CD4-positive, alpha-beta T cell treated with Interleukin-17A for 4 hours (primary cell): ENCODE measurements at places on chromosomes 7 and 10.

DNA sequence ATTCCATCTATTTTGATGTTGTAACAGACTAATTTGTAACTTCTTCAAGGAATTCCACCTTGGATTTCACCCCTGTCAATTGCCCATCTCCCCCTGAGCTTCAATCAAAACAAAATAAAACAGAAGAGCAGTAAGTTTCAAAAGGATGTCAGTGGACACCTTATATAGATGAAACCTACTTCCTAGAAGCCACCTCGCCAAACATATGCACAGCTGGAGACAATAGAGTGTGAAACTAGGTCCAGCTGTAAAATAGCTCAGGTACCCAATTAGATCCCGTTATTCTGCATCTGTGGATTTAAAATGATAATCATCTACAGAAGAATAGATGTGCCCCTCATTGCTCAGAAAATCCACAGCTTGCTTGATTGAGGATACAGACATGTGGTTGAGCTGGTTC is 598.6 kb downstream of the SH2D4B start:
- DNase-seq = no peak

DNA sequence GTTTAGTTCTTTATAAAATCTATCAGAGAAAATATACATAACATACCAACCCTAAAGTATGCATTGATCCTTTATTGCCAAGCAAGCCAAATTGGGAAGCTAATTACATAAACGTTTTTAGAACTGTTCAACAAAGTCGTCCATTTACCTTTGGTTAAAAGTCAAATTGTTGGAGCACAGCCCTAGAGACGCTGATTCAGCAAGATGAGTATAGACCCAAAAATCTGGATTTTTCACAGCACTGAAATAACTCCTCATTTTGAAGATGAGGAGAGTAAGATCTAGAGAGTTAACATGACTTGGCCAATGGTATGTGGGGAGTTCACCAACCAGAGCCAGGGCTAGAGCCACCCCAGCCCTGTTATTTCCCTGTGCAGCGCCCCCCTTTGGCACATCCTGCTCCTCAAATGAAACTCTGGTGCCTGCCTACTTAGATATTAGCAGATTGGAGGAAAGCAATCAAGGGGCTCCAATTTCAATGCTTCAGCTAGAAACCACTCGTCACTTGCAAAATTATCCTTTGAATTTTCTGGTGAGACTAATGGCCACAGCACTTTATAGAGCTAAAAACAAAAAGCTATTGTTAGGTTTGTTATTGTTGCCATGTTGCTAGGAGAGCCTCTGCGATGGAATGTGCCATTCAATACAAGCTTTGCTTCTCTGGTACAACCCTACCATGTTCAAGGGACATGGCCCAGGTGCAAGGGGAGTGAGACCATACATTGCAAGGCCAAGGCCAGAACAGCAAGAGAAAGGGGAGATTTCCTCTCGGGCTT is 132.6 kb upstream of the ZEB1 start:
- no peak for DNase-seq

DNA sequence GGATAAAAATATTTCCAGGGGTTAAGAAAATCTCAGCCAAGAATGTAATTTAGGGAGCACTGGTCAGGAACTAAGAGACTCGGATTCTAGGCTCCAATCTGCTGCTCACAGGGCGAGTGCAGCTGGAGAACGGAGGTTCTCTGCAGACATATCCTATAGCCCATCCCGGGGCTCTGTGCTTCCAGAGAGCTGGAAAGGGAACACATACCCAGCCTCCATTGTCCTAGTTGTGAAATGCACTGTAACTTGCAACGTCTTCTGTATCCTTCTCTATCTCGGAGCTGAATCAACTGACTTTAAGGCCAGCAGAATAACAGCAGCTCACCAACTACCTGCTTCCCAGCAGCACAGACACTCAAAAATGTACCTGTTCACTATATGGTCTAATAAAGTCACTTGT is 351.1 kb upstream of the MYO3A start:
- DNase-seq = no peak

GRCh38 chr10:33352175-33352574 is 17.7 kb upstream of the NRP1 start:
- no peak for DNase-seq

GRCh38 chr10:127079392-127079791 is 117.0 kb downstream of the INSYN2A start:
- no peak for DNase-seq

DNA sequence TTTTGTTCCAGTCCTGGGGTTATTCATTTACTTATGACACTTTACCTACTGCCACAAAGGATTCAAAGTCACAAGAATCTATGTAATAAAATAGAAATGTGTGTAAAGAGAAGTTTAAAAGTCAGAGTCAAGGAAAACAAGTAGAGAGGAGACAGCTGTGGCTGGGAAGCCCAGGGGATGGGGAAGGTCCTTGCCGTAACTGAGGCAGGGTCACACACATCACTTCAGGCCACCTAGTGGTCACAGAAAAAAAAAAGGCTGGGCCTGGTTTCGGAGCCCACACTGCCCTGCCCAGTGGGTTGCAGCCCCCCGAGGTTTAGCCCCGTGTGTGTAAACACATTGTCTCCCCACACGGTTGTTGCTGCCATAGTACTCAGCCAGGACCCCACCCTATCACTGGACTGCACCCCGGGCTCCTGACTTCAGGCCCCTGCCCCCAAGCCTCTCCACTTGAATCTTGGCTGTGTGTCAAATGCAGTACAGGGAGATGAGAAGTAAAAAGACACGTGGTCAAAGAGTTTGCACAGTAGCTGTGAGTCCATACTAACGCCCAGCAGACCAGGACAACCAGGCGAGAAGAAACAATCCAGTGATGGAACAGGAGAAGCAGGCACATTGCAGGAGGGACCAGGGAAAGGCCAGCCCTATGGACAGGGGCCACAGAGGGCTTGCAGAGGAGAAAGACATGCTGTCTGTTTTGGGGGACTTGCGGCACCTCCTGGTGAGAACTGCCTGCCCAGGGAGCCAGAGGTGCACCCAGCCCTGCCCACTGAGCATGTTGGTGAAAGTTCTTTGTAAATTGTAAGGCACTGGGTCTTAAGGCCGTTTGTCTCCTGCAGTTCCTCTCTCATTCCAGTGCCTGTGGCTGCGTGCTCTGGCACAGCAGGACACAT is 91.4 kb upstream of the MACROH2A2 start:
- DNase-seq = no peak

DNA sequence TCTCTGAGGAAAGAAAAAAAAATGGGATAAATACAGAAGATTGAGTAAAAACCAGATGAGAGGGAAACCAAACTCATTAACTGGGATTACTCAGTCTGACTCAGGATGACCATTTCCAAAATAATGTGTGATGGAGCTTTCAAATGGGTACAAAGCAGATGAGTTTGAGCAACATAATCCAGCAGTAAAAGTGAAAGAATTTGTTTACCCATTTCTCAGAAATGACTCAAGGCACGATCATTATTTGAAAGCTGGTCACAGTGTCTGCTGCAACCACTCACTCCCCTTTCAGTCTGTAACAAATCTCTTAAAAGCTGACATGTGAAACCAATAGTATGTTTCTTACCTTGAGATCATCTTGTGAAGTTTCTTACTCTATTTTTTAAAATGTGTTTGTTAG is 104.7 kb upstream of the KLF14 start:
- DNase-seq = no peak

- no peak for DNase-seq
Measured at GRCh38 chr10:86708783-86709380, 40.6 kb downstream of the LDB3 start.

- no peak for DNase-seq
Measured at GRCh38 chr7:47724335-47724982, 142.5 kb upstream of the TNS3 start.

GRCh38 chr7:103592844-103593243 is 146.8 kb upstream of the SLC26A5 start:
- no peak for DNase-seq

DNA sequence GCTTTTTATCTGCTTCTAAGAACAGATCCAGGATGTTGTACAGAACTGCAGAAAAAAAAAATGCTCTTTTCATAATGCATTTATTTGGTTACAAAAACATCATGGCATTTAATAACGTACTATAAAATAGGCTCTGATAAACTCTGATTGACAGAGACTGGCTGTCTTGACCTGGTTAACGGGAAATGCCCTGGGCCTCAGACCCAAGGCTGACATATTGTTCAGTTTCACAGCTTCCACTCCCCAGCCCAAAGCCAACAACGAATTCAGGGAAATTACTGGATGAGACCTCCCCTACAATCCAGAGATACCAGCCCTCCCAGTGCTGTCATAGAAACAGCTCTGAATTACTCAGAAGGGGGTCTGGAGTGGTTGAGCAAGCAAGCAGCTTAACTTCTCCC is 260.1 kb downstream of the CREB5 start:
- no peak for DNase-seq

GRCh38 chr7:1081931-1082401 is 5.9 kb upstream of the GPER1 start:
- DNase-seq = no peak

DNA sequence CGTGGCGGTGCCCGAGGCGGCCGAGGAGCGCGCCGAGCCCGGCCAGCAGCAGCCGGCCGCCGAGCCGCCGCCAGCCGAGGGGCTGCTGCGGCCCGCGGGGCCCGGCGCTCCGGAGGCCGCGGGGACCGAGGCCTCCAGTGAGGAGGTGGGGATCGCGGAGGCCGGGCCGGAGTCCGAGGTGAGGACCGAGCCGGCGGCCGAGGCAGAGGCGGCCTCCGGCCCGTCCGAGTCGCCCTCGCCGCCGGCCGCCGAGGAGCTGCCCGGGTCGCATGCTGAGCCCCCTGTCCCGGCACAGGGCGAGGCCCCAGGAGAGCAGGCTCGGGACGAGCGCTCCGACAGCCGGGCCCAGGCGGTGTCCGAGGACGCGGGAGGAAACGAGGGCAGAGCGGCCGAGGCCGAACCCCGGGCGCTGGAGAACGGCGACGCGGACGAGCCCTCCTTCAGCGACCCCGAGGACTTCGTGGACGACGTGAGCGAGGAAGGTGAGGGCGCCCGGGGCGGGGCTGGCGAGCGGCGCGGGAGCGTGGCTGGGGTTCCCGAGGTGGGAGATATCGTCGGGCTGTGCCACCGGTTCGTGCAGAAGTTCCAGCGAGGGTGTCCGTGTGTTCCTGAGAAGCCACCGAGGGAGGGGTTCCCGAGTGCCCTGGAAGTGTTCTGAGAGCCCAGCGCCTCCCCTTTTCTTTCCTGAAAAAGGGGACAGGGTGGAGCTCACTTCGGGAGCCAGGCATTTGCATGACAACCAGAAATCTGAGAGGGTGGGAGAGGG is 495 bp downstream of the EIF3B start:
- no peak for DNase-seq

DNA sequence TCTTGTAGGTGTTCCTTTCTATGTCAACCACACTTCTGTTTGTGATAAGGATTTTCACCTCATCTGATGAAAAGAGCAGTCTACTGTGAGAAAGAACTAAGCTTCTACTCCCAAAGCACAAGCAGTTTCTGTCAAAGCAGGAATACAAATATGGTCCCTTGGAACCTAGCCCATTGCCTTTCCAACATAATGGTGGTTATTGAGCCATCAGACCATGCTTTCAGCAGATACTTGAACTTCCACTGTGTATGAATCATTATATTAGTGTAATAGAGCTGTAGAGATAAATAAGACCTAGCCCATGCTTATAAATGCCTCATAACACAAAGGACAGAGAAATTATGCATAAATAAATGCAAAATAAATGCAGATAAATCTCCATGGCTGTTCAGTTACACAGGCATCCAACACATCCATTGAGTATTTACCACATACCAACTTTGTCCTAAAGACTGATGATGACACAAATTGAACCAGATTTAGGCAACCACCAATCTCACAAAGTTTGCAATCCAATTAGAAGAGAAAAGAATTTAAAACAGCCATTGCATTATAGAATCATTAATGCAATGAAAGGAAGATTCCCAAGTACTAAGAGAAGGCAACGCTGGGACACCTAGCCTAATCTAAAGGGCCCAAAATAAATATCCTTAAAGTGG is 729.4 kb upstream of the C7orf33 start:
- DNase-seq = no peak

GRCh38 chr10:7572391-7572790 is 94.4 kb downstream of the ITIH5 start:
- DNase-seq = no peak

GRCh38 chr7:2048531-2048930 is 184.2 kb downstream of the MAD1L1 start:
- no peak for DNase-seq

DNA sequence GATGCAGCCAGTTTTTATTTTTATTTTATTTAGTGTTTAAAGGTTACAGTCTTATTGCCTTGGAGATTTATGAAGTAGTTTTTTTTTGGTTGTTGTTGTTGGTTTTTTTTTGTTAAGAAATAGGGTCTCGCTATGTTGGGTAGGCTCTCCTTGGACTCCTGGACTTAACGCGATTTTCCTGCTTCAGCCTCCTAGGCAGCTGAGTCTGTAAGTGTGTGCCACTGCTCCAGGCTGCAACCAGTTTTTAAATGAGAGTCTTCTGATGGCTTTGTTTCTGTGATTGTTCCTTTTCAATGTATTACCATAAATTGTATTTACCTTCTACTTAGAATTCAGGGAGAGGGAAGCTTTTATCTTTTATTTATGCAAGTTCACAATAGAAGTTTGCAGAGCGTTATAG is 62.8 kb downstream of the BICC1 start:
- DNase-seq = no peak

DNA sequence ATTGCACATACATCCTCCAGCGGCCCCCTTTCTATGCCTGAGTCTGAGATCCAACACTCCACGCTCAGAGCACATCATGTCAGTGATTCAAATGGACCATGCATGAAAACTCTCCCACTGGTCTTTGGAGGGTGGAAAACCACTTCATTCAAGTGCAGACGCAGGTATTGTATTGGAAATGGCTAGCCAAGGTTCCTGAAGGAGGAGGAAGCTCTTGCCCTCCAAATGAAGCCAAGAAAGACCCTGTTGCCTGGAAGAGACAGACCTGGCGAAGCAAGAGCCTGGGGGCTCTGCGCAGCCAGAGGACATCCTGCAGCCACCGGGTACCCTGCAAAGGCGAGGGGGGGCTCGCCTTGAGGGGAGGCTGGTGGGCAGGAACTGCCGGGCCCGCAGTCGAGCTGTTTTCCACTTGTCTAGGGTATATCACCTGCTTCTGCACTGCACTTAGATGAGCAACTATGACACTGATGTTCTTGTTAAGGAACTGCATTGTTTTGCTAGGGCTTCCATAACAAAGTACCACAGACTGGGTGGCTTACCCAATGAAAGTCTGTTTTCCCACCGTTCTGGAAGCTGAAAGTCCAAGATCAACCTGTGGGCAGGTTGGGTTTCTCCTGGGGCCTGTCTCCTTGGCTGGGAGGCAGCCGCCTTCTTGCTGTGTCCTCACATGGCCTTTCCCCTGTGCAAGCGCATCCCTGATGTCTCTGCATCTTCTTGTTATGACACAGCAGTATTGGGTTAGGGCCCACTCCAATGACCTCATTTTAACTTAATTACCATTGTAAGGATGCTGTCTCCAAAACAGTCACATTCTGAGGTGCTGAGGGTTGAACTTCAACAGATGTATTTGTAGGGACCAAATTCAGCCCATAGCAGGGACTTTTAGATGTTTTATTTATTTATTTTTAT is 233.4 kb downstream of the ARHGAP12 start:
- no peak for DNase-seq

GRCh38 chr7:123627851-123628250 is 26.2 kb downstream of the ASB15 start:
- DNase-seq = no peak

- no peak for DNase-seq
Measured at GRCh38 chr10:118551535-118552100, 43.8 kb downstream of the PRLHR start.

GRCh38 chr7:44705434-44705833 is 43.2 kb upstream of the ZMIZ2 start:
- DNase-seq = no peak
